ENCODE measurements at places on chromosomes 4 and X.
A peak's percentile ranks its signal among the peaks of the same experiment; 100 is the strongest.

DNA sequence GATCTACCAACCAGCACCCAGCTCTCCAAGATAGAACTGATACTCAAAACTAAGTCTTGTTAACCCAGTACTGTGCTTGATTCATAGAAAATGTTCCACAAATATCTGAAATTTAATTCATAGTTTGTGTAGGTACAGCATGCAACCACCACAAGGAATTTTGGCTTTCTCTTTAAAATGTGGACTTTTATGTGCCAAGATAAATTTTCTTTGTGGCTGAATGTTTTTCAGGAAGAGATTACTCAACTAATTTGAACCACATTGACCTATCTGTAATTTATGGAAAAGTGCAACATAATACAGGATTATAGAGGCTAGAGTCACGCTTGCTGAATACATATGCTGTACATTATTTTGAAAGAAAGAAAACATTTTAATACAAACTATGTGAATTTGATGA, 730.8 kb downstream of the IL1RAPL1 start:
- DNase-seq: no peak

GRCh38 chr4:42768125-42768748, 111.3 kb upstream of the ATP8A1 start:
- peak; percentile 29 for DNase-seq

DNA sequence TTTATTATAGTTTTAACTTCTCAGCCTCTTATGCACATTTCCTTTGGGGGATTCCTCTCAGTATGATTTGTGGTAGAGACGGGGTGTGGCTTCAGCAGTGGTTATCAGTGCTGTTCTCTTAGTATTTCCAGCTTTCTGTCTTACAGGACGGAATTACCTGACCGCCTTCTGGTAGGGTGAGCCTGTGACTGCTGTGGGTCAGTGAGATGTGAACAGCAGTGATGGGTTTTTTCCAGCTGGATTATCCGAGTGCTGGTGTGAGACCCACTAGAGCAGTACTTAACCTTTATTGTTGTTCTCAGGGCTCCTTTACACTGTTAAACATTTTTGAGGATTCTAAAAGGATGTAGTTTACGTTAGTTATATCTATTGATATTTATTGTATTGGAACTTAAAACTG, 135.2 kb downstream of the SLIT2 start:
- no peak for DNase-seq

- peak; percentile 53 for DNase-seq
Observed at GRCh38 chrX:150879855-150880807, 18.3 kb downstream of the CD99L2 start.

GRCh38 chrX:13248867-13249486, 70.9 kb downstream of the ATXN3L start:
- DNase-seq: no peak

DNA sequence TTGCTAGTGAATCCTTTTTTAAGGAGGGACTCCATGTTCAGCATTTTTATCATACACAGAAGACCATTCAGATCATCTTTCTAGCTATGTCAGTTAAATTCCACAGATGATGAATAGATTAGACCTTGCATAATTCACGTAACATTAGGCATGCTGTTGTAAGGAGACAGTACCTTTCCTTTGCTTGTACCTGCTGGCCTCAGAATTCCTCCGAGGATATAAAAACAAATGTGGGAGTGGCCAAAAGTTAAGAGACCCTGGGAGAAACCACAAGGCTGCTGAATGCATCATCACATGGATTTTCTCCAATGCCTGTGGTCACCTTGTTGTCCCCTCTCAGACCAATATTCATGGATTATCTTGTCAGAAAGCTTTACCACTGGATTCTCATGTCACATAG, 201.4 kb downstream of the MAGEB17 start:
- DNase-seq: no peak

DNA sequence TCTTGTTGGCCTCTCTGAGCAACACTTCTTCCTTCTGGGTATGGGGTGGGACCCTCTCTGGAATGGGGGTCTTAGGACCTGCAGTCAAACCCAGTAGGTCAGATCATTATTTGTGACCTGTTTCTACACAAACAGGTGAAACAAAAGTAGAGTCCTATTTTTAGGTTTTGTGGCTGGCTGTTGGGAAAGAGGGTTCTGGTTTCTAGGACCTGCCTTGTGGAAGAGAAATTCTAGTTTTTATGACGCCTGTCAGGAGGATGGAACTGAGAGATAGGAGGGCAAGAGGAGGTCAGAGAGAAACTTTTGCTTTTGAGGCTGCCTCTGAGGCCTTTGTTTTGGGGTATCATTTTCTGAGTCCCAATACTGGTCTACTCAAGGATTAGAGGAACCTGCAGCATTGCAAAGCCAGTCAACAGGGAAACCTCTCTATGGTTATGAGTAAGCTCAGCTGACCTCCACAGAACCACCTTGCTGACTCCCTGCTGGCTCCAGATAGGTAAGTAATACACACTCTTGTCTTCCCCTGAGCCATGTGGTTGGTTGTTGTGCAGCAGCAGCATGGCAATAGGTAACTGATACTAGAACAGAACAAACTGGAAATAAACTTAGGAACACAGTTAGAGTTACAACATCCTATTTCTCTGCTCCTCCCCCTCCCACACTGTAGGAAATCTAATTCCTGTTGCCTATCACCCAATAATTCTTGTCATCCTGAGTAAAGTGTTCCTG, 114.7 kb upstream of the VCX3B start:
- DNase-seq: no peak

DNA sequence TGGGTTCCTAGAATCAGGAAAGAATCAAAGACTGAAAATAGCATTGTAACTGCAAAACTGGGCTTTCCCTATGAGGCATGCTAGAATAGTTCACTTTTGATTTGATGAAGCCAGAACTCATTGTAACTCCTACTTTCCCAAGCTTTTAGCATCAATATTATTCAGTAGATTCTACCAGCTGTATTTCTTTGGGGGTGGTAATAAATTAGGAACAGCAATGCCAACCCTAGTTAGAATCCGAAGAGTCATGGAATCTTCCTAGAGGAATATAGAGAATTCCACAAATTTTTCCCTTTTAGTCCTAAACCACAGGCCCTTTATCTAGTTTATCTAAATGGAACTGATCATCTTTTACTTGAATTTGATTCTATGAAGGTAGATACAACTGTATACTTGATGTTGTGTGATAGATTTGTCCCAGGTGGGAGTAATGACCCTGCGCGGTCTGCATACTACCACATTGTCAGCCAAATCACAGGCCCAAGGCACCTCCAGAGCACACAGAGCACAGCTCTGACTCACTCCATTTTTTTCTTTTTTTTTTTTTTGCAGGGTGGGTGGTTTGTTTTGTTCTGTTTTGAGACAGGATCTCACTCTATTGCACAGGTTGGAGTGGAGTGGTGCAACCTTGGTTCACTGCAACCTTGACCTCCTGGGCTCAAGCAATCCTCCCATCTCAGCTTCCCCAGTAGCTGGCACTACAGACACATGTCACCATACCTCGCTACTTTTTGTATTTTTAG, 66.6 kb downstream of the EDNRA start:
- no peak for DNase-seq

DNA sequence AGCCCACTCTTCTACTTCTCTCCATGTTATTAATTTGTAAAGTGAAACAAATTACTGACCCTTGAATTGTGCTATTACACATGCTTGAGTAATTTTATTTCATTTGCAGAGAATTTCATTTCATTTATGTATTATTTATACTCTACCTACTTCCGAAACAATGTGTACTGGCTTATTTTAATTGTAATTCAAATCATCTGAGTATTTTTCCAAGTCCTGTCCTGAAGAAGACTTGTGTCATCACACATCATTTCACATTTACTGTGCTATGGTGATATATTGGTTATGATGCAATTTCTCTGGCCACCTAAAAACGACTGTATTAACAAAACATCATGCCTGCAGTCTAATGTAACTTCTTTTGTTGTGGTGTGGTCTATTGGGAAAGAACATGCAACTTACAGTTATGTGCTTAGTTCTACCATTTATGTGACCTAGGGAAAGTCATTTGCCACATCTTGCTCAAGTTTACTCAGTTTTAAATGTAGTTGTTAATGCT, 384.5 kb downstream of the RPA4 start:
- DNase-seq: no peak

DNA sequence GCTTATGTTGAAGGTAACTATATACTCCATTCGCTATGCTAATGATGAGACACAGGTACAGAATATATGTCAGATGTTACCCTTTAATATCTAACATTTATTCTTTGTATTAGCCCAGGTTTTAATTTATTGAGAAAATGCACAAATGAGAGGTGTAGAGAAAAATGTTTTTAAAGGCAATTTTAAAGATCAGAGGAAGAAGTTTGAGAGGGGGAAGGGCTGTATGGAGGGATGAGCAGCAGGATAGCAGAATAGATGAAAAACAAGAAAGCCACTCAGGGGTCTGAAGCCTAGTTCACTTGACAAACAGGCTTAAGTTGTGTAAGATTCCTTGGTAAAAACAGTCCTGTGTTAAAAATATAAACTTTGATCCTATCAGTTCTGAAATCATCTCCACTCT, 3.7 kb downstream of the MAB21L2 start:
- no peak for DNase-seq

DNA sequence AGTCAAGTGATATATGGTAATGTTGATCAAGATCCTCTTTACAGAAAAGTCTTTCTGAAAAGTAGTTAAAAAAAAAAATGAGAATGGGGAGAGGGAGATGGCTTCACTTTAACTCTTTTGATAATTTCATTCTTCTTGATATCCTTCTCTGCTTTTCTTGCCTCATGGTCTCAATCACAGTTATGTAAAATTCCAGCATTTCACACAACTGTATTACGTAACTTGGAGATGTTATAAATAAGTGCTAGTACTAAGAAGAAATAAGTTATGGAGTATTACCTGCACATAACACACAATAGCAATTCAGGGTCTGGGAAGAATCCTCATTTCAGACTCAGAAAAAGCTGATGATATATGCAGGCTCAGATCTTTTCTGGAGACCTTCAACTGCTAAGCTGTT, 22.0 kb downstream of the RUFY3 start:
- no peak for DNase-seq

- DNase-seq: no peak
Observed at GRCh38 chr4:2222838-2223237, 19.1 kb downstream of the HAUS3 start.

- DNase-seq: no peak
Observed at GRCh38 chr4:5474756-5475155, 233.6 kb downstream of the EVC2 start.

DNA sequence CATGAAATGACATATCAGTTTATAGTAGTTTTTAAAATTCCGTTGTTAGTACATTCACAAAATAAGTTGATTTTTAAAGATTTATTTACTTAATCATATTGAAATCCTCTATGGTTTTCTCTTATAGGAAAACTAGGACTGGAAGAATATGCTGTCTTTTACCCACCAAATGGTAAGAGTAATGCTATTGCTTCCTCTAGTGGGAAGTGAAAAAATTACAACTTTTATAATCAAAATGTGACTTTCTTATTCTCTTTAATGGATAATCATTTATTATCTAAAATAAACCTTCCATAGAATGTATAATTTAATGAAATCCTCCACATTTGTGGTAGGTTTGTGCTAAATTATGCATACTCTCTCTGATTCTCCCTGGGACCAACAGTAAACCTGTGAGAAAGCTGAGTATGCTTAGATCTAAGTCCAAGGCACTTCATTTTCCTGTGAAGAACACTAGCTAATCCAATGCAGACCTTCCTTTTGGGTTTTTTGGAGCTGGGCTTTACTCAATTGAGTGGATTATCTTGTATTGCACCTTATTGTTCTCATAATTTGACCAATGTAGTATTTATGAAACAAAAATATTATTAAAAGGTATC, 136.2 kb downstream of the TBC1D19 start:
- DNase-seq: no peak

DNA sequence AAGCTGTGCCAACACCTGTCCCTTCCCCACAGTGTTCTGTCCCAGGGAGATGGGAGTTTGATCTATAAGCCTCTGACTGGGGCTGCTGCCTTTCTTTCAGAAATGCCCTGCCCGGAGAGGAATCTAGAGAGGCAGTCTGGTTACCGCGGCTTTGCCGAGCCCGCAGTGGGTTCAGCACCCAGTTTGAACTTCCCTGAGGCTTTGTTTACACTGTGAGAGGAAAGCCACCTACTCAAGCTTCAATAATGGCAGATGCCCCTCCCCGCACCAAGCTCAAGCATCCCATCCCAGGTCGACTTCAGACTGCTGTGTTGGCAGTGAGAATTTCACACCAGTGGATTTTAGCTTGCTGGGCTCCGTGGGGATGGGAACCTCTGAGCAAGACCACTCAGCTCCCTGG, 33.3 kb upstream of the ARSJ start:
- DNase-seq: no peak

DNA sequence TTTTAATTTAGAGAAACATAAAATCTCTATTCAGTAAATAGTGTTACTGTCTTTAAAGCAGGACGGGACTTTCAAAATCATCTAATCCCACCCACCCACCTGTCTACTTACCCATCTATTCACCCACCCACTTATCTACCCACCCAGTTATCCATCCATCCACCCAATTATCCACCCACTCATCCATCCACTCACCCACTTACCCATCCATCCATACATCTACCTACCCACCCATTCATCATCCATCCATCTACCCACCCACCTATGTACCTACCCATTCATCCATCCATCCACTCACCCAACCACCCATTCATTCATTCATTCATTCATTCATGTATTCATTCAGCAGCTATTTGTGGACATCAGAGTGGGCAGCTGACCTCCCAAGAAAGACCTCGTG, 30.6 kb downstream of the MAN2B2 start:
- no peak for DNase-seq

GRCh38 chr4:166165829-166166420, 292.9 kb downstream of the TLL1 start:
- peak; percentile 71 for DNase-seq

DNA sequence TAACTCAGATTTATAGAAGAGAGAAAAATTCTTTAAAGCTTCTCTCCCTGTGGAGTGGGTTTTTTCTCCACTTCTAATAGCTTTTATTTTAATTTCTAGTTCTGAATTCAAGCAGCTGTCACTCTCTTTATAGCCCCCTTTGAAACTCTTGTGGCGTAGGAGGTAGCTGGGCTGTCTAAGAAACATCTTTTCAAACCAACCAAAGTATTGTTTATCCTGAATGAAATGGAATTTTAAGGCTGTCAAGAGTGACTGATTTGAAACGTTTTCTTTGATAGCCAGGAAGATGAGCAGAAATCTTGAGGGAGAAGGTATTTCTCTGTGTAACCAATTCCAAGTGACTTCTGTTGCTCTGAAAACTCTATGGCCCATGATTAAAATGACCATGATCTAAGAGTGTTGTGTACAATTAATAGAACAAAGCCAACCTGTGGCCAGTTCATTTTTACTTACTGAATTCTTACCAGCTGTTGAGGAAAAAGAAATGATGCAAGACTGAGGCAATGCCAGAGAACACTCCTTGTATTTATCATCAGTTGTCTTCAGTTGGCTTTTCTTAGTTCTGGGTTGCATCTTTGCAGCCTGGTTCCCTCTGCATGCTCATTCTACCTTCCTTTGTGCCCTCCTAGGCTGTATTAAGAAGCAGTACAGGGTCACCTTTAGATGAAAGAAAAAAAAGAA, 298.4 kb downstream of the ARHGAP10 start:
- DNase-seq: no peak

DNA sequence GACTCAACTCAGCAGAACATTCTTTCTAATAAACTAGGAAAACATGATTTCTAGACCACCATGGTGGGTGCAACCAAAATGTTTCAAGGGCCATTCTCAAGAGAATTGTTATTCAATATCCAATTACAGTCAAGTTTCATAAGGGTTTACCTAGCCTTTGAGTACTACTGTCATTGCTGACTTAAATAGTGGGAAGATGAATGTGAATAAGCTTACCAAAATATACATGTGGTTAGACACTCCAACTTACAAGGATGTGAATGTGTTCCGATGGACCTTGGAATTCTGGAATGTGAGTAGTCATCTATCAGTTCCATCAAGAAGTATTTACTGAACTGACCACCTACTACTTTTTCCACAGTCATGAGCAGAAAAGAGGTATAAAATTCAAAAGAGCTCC, 16.9 kb downstream of the SH3RF1 start:
- DNase-seq: no peak
